Mesenchymal stem cell (in vitro differentiated cells and primary cell): ENCODE measurements at places on chromosomes 6 and 20.
A peak's percentile ranks its signal among the peaks of the same experiment; 100 is the strongest.

DNA sequence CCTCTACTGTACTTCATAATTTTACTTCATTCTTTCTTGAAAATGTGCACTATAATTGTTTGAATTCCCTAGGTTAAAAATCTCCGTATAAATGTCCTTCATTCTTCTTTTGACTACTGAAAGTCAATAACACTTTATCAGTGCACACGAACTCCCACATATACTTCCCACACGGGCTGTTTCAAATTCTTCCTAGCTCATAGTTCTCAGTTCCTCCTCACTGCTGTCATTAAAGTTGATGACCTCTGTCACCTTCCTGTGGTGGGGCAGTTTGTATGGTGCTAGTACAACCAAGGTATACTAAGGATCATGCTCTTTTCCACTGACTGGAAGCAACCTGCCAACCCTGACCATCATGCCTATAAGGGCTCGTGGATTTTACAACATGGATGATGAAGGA, 40.0 kb upstream of the CD2AP start:
- DNase-seq = no peak

DNA sequence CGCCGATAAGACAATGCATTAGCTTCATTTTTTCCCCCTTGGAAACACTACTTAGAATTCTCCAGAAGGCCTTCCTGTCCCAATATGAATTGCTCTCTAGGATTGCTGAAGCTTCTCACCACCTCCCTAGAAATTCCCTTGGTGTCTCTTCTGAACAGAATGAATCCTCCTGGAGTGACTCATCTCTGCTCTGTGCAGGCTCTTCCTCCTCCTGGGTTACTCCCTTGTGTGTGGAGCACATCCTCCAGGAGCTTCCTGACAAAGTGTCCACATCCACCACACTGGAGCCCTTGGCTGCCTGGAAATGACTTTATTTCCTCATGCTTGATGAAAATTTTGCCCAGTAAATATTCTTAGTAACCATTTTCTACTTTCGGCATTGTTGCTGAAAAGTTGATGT, 54.4 kb downstream of the DTNBP1 start:
- peak; percentile 92 for DNase-seq

GRCh38 chr6:142819603-142820337, 125.2 kb downstream of the HIVEP2 start:
- DNase-seq = peak; percentile 71

GRCh38 chr6:11445146-11445545, 92.4 kb upstream of the TMEM170B start:
- DNase-seq = no peak

GRCh38 chr6:379410-380181, 12.0 kb upstream of the IRF4 start:
- no peak for DNase-seq

DNA sequence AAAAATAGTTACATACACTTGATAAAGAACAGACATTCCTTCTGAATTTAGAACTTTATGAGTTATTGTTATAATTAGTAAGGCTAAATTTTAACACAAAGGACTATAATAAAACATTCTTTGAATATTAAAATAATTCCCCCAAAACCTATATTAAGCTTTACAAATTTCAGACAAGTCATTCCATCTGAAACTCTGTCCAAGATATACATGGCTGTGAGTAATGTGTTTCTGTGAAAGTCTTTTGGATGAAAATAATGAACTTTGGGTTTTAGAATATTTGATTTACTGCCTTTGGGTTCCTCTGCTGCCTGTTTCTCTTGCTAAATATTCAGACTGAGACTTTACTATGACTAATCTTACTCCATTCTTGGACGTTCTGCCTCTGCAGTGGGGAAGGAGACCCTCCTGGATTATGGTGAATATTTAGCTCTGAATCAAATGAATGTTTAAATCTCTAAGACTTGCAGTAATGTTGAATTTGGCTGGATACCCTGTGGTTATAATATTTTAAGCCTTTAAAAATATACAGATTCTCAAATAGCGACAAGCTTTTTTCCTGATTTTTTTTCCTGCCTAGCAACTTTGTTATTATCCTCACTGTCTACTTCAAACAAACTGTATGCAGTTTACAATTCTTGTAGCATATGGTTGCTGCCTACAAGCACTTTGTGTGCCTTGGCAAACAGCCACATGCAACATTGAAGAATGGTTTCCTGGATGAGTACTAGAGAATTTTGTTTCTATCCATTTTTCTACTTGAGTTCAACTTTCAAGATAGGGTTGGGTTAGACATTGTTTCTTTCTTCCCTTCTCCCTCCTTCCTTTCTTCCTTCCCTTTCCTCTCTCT, 51.4 kb downstream of the TXLNB start:
- peak; percentile 85 for DNase-seq

DNA sequence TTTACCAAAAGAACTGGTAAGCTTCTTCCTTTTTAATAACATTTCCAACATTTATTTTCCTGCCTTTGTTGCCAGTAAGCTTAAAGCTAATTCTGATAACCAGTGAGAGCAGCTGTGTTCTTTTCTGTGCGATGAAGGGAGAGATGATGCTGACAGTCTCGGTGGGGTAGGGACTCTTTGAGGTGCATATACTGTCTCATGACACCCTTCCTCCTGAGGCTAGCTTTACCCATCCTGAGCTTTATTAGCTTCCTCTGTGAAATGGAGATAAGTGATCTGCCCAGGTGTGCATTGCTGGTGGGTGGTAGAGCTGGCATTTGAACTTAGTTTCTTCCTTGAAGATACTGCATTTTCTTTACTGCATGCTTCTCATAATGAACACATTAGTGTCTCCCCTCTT, 92.5 kb downstream of the LRRC1 start:
- no peak for DNase-seq

- DNase-seq = no peak
Measured at GRCh38 chr6:109770779-109771178, 79.7 kb downstream of the FIG4 start.

DNA sequence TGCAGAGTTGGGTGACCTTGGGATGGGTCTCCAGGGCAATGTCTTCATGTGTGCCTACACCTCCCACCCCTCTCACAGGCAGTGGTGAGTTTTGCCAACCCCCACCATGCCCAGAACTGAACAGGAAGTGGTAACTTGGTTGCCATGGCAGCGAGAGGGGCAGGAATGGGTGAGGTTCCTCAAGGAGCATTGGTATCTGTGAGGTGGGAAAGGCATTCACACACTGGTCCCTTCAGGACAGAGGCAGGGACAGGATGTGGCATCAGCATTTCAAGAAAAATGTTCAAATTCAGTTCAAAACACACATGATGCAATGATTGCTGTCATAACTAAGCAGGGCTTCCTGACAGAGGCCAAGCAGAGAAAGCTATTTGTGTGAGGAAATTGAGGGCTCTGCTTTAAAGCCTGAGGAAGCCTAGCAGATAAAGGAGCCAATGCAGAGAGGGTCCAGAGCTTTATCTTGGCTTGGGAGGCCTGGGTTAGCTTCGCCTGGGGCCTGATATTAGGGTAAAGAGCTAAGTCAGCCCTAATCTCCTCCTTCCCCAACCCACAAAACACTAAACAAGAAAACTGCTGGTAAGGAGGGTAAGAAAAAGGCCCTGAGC, 551 bp downstream of the TREML2 start:
- DNase-seq = peak; percentile 24

GRCh38 chr6:105075210-105075609, 104.6 kb downstream of the POPDC3 start:
- no peak for DNase-seq

- no peak for DNase-seq
Measured at GRCh38 chr6:136365776-136366354, 76.2 kb upstream of the BCLAF1 start.

- DNase-seq = no peak
Measured at GRCh38 chr6:167356874-167357273, 32.0 kb downstream of the TTLL2 start.
